ENCODE measurements at places on chromosomes 7 and 10.

- peak; percentile 88 for DNase-seq
Observed at GRCh38 chr10:90306187-90306586, 551.7 kb downstream of the HTR7 start.

DNA sequence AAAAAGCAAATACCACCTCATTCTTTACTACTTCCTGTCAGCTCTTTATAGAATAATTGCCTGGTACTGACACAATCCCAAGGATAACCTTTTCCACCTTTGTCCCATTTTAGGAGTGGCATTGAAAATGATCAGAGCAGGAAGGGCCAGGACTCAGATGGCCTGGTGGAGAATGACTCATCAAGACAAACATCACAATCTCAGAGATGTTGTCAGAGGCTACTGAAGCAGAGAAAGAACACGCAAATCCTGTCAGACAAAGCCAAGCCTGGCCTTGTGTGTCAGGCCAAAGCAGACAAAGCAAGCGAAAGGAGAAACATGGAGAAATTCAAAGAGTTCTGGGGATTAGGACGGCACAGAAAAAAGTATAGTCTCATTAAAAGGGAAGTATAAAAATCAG lies 40.9 kb downstream of the NSUN6 start:
- peak; percentile 33 for DNase-seq

- no peak for DNase-seq
Observed at GRCh38 chr7:7792056-7792455, 73.6 kb upstream of the RPA3 start.

- no peak for DNase-seq
Observed at GRCh38 chr7:92753614-92754013, 82.8 kb downstream of the CDK6 start.

DNA sequence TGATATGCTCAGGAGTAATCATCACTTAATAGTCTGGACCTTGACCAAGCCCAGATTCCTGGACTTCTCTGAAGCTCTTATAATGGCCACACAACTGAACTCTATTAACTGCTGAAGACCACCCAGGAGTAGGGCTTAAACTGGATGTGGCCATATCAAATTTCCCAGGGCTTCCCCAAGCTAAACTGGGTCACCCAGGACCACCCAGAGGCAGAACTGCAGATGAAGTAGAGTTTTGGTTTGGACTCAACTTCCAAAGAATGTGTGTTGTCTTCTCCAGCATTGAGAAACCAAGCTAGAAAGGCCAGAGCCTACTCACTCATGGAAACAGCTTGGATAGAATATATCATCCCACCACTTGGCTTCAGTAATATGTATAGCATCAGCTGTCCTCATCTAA lies 358.2 kb upstream of the MEOX2 start:
- no peak for DNase-seq

DNA sequence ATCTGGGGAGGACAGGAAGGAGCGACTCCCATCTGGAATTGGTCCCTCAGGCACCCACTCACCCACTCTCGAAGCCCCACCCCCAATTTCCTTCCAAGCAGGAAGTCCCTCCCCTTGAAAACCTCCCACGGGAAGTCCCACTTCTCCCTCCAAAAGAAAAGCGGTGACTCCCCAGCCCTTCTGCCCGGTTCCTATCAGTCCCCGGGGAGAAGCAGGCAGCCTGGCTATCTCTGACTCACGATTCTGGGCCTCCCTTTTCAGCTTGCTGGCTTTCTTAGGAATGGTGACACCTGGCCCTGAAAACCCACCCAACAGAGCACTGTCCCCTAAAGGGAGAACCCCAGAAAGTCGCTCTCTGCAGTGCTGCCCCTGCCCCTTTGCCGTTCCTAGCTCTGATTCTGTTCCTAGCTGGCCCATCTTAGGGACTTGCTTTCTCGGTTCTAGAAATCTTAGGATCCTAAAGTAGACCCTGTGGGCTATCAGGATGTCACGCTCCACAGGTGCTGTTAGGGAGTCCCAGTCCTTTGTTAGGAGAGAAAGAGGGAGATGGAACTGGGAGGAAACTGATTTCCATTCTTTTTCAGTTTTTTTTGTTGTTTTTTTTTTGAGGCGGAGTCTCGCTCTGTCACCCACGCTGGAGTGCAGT lies 6.0 kb downstream of the TSC22D4 start:
- no peak for DNase-seq

GRCh38 chr10:98885378-98885777 lies 350.3 kb downstream of the HPSE2 start:
- DNase-seq: no peak

DNA sequence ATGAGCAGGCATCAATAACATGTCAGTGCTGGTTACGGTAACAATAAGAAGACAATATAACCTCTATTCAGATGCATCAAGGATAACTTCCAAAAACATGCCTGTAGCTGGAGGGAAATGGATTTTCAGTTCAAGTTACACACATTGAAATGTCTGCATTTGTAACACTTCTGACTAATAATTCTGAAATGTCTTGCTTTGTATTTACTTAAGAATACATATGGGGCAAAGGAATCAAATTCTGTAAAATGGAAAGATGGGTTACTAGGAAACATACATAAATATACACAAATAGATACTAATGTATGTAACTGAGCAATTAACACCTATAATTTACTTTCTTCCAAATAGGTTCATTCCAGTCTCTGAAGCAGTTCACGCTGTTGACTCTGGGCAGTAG lies 18.6 kb upstream of the MTPN start:
- DNase-seq: no peak

DNA sequence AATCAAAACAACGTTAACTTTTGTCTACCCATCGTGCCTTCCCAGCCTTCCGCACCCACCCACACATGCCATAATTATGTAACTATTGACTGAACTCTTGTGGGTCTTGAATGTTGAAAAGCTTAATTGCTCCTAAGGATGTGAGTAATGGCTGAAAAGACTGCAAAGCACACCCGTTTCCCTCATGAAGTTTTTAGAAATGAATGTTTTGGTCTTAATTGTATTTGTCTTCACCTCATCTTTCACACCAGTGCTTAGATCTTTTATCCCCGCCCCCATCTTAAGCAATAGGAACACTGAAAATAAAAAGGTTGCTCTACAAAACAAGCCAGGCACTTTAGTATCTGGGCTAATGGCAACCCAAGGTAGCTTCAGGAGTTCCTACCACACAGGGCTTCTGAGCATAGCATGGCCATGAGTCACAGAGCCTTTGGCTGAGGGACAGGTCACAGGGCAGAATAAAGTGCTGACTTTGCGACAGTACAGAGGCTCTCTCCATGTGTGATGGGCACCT lies 690.5 kb downstream of the PARD3 start:
- DNase-seq: no peak

DNA sequence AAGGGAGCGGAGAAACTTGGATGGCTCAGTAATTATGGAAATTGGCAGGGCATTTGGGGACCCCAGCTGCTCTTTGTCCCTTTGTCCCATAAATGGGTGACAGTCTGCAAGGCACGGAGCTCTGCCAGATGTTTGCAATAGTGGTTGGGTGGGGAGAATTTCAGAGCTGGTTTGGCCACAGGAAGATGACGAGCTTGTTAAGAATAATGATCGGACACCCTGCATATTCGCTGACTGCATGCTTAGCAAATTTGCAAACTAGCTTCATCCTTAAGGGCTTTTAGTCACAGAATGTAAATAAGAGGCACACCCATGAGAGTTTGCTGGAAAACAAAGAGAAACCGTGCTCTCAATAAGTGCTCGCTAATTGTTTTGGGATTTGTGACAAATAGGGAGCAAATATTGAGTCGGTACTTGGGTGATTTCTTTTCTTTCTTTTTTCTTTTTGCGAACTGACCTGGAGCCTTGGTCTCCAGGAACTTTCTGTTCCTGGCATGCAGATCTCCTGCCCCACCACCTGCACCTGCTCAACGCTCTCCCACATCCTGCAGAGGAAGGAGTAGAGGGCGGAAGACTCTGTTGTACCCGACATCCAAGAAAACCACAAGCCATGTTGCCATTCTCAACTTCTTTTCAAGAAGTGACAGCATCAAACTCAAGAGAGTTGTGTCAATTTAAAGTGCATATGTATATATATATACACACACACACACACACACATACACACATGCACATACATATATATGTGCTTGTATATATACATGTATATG lies 238.9 kb downstream of the CAMK1D start:
- no peak for DNase-seq

- DNase-seq: no peak
Observed at GRCh38 chr7:31957756-31958155, 112.5 kb downstream of the PDE1C start.

DNA sequence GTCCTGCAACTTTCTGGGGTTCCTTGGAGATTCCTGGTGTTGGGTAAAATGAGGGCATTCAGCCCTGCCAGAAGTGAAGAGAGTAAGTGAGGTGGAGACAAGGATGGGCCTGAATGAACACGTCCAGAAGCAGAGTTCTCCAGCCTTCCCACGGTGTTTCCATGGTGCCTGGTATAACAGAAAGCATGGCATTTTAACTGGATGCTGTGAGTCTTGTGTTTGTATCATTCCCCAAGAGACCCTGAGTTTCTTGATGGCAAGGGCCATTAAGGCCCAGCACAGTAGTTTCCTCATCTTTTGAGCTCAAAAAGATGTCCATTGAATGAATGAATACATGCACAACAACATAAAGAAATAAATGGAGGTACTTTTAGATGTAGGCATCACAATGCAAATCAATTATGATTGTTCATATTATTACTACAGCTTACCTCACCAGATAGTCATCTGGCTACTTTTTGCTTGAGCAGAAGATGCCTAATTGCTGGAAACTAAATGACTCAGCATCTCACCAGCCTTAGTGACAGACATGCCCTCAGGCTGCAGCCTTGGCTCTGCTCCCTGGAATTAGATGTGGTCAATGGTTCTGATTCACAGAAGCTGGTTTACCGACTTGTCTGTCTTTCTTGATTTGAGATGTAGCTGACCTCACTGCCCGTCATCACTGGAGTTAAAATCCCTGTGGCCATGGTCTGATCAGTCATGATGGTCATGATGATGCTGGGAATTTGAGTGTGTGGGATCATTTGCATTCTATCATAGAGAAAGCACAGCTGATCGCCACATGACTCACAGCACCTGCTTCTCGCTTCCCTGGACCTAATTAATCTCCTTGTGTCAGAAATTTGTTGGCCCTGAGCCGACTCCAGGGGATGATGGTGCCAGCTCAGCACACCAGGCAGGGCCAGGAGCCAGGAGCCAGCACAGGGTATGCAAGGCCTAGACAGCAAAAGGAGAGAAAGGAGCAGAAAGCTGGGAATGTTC lies 83.9 kb downstream of the CXCL12 start:
- no peak for DNase-seq

GRCh38 chr7:112112822-112113255 lies 93.4 kb downstream of the DOCK4 start:
- DNase-seq: no peak

DNA sequence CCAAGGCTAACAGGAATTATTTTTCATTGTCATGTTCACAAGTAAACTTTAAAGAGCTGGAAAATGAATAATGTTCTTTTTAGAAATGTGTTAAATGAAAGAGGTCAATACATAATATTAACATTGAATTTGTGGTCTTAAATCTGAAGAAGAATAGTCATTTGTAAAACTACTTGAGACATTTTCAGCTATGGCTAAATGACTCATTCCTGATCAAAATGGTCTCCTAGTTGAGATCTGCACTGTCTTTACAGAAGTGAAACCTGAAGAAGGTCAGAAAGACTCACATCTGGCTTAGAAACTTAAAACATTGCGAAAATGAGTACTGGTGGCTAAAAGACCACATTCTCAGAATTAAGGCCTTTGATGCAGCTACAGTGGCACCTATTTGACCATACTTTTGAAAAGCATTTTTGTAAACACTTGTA lies 5.9 kb downstream of the PIK3CG start:
- no peak for DNase-seq

DNA sequence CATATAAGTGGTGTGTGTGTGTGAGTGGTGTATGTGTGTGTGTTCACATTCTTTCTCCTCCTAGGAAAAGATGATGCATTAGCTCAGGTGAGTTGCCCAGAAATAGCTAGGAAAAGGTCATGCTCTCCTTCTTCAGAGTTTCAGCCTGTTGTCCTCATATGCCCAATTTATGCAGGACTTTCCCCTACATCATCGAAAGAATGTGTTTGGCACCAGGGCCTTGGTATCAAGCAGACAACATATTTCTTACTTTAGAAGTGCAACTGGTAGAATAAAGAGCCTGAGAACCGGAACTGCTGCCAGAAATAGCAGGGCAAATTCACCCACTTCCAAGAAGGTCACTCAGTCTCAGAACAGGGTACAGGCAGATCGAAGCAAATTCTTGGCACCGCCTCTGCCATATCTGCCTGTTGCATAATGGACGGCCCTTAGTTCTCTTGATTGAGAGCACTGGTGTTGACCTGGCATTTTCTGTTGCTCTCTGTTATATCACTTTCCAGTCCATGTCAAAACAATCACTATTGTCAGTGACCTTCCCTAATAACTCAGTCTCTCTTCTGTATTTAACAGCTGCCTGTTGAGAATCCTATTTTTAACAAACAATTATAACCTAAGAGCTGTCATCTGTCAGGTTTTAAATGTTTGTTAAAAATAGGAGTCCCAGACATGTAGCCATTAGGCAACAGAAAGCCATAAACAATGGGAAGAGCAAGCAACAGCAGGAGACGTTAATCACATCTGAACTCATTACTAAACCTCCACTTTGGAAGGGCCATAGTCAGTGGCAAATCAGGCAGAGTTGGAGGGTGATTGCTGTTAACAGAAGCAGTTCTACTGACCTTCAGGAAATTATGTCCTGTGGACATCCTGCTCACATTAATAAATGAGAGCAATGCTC lies 20.7 kb downstream of the ADRB1 start:
- no peak for DNase-seq

- DNase-seq: no peak
Observed at GRCh38 chr10:69858201-69858600, 56.5 kb downstream of the COL13A1 start.

GRCh38 chr7:2715341-2716231 lies 27.6 kb downstream of the AMZ1 start:
- DNase-seq: no peak

DNA sequence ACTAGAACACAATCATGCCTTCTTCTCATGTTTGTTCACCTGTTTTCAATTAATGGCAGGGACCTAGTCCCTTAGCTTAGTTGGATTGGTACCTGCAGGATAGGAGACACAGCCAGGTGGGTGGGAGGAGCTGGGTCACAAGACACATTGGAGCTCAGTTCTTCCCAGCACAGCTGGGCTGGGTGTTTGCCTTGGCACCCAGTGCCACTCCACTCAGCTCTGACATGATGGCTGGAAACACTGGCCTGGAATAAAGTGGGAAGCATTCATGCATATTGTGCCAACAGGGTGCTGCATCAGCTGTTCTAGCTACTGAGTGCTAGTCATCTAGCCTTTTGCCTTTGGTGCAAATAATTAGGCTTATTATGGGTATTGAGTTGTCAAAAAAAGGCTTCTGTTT lies 226.1 kb downstream of the PTEN start:
- no peak for DNase-seq

DNA sequence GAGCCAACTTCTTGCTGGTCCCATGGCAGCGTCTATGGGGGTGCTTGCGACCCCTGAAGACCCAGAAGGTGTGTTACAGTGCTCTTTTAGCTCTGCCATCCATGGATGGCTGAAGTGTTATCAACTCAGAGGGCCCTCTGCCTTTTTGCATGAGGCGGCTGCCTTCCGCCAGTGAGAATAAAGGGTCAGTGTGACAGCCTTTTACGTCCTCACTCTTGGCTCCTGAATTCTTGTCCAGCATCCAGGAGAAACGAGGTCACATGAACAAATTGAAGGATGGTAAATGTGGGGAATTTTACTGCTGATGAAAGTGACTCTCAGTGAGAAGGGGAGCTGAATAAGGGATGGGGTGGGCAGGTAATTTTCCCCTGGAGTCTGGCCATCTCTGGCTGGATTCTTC lies 24.1 kb downstream of the SSMEM1 start:
- no peak for DNase-seq
